Retinal pigment epithelial cell (primary cell): ENCODE measurements at places on chromosomes 1 and 21.

DNA sequence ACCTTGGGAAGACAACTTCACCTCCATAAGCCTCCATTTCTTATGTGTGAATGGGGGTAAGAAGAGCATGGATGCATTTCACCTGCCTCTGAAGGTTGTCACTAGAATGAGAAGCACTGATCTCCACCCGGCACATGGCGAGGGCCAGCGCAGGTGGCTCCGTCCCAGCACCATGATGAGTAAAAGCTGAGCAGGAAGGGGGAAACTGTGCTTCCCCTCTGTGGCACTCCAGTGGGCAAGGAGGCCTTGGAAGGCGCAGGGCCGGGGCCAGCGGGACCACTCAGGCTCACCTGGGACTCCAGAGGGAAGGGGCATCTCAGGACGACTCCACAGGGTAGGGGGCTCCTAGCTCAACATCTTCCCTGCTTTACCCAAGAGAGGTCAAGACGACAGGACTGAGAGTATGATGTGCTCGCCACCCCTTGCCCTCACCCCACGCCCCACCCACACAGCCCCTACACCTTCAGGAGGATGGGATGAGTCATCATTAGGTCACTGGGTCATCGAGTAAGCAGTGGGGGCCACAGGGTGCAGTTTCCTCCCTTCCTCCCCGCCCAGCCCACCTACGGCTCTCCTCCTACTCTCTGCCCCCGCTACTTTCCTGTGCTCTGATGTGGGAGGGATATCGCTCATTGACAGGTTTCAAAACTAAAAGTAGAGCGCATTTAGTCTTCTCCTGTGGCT lies 112.1 kb downstream of the HIVEP3 start:
- no peak for DNase-seq

GRCh38 chr1:7402548-7402850 lies 368.6 kb upstream of the VAMP3 start:
- DNase-seq: no peak

- no peak for DNase-seq
These were observed 29.9 kb upstream of the TMEM222 start for GRCh38 chr1:27292106-27292505.

DNA sequence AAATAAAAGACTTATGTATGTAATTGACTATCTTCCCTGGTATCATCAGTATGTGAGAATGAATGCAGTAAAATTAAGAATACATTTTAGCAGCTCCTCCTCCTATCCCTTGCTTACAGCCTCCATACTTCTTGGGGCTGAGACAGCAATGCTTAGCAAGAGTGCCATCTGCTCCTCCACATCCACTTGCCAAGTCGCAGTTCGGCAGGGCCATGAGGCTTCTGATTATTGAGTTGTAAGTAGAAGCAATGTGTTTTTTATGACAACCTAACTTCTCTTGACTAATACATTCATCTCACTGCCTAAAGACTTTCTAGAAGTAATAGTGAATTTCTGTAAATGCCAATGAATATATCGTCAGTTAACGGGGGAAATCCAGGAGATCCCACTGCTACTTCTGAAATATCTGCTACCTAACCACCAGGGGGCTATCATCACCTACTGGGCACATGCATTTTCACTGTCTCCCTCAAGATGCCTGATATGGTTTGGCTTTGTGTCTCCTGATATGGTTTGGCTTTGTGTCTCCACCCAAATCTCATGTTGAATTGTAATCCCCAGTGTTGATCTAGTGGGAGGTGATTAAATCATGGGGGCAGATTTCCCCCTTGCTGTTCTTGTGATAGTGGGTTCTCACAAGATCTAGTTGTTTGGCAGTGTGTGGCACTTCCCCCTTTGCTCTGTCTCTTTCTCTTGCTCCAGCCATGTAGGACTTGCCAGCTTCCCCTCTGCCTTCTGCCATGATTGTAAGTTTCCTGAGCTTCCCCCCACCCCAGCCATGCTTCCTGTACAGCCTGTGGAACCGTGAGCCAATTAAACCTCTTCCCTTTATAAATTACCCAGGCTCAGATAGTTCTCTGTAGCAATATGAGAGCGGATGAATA lies 59.6 kb downstream of the EXTL2 start:
- no peak for DNase-seq

GRCh38 chr1:35175098-35175576 lies 17.8 kb downstream of the SFPQ start:
- no peak for DNase-seq

- no peak for DNase-seq
These were observed 46.4 kb upstream of the TSPAN2 start for GRCh38 chr1:115135681-115136080.

DNA sequence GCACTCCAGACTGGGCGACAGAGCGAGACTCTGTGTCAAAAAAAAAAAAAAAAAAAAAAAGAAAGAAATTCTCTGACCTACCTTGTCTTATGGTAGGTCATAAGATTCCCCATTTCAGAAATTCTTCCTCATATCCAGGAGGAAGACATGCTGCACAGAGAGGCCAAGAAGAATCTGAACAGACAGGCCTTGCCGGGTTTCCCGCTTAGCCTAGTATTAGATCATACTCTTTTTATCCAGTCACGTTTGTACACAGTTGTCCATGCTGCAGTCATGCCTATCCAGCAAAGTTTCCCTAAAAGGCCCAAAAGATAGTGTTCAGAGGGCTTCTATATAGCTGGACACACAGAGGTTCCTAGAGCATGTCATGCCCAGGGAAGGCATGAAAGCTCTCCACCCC lies 93.6 kb upstream of the CHODL start:
- no peak for DNase-seq

GRCh38 chr1:59672851-59673572 lies 141.7 kb upstream of the HOOK1 start:
- DNase-seq: peak; percentile 44

GRCh38 chr1:29324771-29325351 lies 88.5 kb downstream of the PTPRU start:
- DNase-seq: no peak

- no peak for DNase-seq
These were observed 250.3 kb downstream of the SDCCAG8 start for GRCh38 chr1:243505986-243506689.

DNA sequence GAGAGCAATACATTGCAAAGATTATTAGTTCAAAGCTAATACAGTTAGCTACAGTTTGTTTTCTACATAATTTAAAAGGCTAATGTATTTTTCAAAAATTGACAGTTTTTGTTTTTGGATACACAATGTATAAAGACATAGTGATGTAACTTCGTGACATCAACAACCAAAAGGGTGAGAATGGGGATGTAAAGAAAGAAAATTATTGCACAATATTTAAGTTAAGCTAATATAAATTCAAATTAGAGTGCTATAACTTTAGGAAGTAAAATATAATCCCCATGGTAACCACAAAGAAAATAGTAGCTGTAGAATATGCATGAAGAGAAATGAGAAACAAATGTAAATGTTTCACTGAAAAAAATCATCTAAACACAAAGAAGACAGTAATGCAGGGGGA lies 334.4 kb upstream of the DEPDC1 start:
- no peak for DNase-seq

DNA sequence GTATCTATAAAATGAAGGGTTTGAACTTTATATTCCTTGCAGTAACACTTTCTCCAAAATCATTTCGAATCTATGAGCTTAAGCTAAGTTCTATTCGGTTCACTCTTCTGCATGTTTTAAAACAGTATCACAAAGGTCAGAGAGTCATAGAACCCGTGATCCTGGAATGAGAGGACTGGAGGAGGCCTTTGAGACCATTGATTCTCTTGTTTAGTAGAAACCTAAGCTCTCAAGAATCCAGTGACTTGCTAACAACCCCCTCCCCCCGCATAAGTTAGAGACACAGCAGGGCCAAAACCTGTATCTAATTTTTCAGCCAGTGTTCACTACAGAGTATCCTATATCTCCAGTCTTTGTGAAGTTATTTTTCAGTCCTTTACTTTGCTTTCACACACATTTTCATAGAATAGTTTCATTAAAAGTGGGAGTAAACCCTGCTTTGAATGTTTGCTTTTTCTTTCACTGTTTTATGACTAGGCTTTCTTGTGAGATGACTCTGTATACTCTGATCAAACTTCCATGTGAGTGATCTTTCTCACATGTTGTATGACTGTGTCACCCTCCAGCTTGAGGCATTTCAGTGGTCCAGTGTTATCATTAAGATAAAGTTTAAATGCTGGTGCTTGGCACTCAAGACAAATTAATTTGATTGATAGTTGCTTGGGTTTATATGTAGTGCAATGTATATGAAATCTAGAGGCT lies 275.4 kb upstream of the SGIP1 start:
- DNase-seq: peak; percentile 76

DNA sequence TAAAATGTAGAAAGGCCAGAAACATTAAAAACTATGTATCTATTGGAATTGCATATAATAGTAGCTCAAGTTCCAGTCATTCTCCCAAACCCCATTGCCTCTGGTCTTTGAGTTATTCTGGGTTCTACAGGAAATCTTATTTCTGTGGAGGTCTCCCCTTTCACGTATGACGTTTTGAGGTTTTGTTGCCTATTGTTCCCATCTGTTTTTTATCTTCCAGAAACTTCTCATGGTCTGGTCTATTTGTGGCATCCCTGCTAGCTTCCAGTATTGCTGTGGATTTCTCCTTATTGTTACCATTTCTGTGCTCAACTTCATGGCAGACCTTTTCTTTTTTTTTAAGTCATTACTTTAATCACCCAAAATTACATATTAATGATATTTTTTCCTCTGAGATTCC lies 43.3 kb downstream of the DTL start:
- DNase-seq: no peak

DNA sequence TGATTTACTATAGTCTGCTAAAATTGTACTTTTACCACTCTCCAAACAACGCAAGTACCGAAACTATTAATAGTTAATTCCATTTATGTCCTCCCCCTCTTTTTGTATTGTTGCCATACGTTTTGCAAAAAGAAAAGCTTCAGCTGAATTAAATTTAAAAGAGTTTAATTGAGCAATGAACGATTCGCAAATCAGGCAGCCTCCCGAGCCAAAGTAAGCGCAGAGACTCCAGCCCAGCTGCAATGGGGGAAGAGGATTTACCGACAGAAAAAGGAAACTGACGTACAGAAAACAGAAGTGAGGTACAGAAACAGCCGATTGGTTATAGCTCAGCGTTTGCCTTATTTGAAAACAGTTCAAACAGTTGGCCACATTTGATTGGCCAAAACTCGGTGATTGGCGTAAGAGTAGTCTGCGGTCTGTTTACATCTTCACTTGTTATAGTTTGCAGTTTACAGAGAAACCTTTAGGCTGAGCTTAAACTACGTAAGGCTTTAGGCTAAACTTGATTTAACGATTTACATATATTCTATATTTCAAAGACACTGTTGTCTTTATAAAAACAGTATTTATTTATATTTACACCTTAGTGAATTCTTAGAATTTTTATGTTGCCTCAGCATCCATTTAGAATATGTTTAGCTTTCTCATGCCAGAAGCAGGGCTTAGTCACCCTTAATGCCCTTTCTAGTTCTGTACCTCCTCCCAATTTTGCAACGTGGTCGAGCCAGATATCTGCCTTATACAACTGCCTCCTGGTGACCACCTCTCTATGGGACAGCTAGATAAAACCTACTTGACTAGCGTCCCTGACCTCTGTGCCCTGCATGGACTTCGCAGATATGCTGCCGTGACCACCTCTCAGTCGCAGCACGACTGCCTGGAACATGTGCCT lies 23.8 kb downstream of the CR1 start:
- no peak for DNase-seq

- no peak for DNase-seq
These were observed 32.2 kb downstream of the C8B start for GRCh38 chr1:56933606-56934005.

DNA sequence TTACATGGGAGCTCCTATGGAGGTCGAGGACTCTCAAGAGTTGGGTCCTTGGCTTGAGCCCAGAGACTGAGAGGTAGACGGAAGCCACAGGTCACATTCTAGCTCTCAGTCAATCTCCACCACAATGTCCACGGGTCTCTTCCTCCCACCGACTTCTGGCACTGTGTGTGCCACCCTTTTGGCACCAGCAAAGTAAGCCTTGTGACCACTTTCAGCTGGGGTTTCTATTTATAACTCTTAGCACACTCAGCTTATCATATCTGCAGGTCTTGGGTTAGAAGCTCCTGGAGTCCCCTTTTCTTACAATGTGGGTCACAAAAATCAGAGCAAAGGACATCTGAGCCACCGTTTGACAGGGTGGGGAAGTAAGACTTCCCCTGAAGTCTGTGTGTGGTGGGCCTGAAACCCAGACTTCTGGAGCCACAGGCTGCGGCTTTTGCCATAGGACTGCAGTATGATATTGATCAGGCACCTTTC lies 28.3 kb downstream of the NCMAP start:
- no peak for DNase-seq

DNA sequence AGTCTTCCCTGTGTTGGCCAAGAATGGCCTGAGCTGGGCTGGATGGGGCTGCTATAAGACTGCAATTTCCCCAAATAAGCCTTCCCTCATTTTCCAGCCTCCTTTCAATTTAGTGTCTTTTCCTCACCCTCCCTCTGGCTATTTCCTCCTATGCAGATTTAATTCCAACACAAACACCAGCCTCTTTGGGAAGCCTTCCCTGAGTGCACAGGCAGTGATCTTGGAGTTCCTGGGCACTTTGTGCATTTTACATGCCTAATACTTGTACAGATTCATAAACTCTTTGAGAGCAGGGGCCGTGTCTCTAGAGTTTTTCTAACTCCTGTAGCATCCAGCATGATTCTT lies 91.1 kb upstream of the TLR5 start:
- no peak for DNase-seq

DNA sequence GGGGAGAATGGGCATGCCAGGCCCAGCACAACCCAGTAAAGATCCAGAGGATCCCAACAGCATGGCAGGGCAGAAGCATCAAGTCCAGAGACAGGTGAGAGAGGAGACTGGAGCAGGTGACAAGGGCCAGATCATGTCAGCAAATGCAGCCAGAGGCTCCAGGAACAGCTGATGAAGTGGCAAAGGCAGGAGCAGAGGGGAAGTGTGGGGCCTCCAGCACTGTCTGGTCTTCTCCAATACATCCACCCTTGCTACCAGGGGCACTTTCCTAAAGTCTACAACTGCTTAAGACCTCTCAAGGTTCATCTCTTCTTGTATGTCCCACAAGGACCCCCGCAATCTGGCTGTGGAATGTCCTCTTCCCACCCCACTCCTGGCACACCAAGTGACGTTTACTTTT lies 17.4 kb downstream of the FAM163A start:
- DNase-seq: no peak

GRCh38 chr1:69038379-69038778 lies 529.3 kb upstream of the LRRC7 start:
- no peak for DNase-seq

DNA sequence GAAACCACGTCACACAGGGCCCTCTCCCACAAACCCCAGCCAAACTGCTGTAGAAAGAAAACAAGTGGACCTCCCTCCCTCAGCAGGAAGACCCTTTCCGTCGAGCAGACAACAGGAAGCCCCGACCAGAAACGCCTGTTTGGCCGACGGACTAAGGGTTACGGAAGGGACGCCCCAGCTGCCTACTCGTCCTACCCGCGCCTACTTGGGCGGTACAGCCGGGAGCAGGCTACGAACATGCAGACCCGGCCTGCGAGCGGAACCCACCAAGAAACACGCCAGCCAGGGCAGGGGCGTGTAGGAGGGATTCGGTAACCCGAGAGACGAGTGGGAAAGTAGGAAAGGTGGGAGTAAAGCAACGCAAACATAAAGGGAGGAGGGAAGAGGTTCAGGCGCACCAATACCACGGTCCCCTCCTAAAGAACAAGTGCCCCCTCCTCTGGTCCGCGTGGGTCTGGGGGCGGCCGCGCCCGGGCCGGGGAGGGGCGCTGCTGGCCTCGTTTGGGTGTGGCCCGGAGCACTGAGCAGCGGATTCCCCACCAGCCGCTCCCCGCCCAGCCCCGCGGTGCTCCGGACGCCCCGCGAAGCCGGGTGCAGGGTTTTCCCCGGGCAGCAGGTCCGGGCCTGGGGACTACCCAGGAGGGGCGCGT lies 450 bp downstream of the S100A10 start:
- no peak for DNase-seq
